T-cell (primary cell): ENCODE measurements at places on chromosomes 2 and 18.

DNA sequence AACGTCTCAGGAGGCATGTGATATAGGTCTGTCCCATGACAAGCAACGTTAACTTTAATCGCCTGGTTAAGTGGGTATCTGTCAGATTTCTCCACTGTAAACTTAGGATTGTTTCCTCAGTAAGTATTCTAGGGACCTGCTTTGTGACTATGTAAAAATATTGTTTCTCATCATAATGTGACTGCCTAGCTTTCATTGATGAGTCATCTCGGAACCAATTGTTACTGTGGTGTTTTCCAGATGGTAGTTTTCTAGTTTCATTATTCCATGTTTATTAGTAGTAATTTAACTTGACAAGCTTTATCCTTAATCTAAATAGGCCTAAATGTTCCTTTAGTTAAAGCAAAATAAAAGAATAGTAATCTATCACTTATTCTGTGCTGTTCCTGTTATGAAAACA is 28.2 kb upstream of the GATA6 start:
- no peak for DNase-seq

DNA sequence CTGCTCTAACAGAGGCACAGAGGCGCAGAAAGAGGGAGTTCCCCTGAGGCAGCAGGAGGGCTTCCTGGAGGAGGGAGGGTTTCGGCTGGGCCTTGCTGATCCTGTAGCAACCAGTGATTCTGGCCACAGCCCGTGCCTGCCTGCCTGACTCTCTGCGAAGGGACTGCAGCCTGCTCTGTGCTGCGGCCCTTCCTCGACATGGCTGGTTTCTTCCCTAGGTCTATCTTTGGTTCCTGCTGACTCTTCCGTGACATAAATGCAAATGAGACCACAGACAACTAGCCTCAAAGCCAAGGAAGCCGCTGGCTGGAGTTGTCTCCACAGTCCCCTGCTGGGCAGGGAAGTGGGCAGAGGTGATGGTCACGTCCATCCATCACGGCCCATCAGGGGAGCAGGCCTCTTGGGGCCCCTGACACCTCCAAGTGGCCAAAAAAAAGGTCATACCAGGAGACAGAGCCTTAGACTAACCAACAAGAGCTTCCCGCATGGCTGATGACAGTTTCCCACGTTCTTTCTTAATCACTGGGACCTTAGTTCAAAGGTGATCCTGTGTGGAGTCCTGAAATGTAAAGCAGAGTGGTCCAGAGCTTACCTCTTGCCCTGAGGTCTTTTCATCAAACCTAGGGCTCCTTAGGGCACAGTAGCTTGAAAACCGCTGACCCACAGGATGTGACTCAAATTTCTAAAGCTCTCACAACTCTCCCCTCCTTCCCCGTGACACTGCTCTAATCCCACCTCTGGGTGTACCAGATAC is 55.3 kb downstream of the HS1BP3 start:
- DNase-seq: no peak

DNA sequence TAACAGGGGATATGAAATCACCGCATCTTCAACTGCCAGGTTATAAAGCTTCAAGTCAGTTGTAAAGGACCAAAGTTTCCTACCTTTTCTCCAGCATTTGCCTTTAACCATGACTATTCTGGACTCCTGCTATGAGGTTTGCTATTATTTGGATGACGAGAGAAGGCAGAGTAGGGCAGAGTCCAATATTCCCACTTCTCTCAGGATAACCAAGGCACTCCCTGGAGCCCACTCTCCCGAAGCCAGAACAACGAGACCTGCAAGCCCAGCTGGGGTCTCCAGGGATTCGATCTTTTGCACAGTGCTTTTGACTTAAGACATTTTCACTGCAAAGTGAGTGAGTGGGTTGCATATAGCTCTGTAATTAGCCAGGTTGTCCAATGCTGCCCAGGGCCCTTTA is 77.1 kb upstream of the ZNF397 start:
- DNase-seq: no peak

- no peak for DNase-seq
These were observed 1183.2 kb upstream of the ACVR2A start for GRCh38 chr2:146661473-146662096.

DNA sequence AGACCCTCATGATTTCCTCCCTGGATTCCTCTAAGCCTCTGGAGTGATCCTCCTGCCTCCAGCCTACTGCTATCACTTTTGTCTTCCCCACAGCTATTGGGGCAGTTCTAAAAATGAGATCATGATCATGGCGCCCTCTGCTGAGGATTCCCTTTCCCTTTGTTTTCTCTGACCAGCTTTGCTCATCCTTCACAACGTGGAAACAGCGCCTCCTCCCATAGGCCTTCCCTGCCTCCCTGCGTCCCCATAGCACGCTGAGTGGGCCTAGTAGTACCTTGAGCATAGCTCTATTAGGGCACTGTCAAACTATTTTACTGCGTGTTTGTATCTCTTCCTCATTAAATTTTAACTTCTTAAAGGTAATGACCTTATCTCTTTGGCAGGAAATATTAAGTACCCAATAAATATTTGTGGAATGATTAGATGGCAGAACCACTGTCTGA is 207.0 kb upstream of the FANCL start:
- no peak for DNase-seq

DNA sequence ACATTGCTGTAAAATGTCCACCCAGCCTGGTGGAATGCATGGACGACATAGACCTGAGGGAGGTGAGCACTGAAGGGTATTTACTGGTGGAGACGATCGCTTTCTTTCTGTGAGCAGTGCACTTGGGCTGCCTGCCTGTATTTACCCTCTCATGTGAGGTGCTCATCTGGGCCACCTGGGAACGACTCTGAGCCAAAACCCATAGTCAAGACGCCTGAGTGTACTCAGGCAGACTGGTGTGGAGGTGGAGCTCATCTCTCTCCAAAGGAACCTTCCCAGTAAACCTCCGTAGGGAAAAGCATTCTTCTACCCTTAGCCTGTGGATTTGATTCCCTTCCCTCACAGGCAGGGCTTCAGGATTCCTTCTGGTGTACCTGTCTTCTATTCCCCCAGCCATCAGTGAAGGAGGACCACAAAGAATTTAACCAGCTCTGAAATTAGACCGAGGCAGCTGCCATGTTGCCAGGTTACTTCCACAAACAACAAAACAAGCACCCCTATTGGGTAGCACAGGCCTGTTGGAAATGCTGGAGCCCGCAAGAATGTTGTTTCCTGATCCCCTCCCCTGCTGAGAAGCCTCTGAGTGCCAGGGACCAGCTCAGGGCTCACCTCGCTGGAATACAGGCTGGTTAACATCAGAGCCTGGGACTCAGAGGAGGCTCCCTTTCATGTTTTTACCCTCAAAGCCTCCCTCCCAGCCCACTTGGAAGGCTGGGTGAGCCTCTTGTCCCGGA is 47.5 kb upstream of the TXNDC2 start:
- no peak for DNase-seq

DNA sequence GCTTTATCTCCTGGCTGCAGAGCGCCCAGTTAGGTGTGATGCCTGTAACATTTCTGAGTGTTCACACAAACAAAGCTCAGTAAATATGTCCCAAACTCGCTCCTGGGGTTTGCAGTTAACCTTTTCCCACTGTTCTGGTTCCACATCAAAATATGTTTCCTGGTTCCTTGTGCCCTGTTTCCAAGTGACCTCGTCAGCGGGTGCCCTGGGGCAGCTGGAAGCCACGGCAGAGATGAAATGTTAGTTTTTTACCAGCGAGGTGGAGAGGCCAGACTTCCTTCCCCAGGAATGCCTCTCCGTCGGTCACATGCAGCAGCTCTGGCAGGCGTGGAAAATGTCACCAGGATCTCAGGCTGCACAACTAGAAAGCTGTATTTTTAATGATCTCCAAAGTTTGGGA is 18.2 kb downstream of the NFATC1 start:
- DNase-seq: no peak

DNA sequence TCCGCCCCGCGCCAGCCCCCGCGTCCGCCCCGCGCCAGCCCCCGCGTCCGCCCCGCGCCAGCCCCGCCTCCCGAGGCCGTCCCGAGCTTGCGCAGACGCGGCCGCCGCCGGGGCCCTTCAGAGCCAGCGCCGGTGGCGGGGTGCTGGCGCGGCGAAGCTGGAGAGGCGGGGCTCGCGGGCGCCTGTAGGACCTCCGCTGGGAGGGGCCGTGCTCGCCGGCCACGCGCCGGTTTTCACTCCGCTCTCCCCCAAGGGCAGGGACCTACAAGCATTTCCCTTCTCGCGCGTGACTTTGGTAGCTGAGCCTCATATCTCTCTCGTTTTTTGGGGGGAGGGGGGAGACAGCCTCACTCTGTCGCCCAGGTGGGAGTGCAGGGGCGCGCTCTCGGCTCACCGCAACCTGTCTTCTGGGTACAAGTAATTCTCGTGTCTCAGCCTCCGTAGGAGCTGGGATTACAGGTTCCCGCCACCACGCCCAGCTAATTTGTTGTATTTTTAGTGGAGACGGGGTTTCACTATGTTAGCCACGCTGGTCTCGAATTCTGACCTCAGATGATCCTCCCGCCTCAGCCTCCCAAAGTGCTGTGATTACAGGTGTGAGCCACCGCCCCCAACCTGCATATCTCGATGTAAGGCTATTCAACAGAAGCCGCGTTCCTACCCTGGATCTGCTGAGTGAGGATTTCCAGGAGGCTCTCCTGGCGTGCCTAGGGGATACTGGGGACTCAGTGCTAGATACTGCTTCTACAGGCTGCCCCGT is at the start of gene ZNF514:
ZNF514 (minus strand) TSS at position 159 of the 760 bp plus-strand sequence. CDS start 6,595 bp downstream, outside the sequence.
- peak; percentile 76 for DNase-seq

- no peak for DNase-seq
These were observed 4.3 kb downstream of the TMEM127 start for GRCh38 chr2:96261328-96262003.

GRCh38 chr2:175872721-175873120 is 129.3 kb downstream of the LNPK start:
- DNase-seq: no peak

GRCh38 chr18:5841518-5841917 is 53.8 kb downstream of the TMEM200C start:
- DNase-seq: no peak

GRCh38 chr2:16818203-16818556 is 152.5 kb upstream of the CYRIA start:
- DNase-seq: no peak

DNA sequence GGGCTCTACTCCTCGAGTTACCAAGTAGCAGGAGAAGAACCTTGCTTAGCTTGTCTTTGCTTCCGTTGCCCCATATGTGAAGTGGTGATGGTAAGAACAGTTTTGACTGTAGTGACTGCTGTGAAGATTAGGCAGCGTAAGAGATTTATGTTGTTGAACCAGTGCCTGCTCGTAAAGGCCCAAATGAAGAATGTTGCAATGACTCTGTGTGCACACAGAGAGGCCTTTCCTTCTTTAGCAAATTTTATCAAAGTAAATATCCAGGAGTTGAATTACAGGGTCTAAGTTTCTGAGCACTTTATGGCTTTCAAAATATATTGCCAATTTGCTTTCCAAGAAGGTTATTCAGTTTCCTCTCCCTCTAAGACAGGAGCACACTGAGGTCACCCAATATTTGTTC is 14.5 kb downstream of the NTSR2 start:
- DNase-seq: no peak

DNA sequence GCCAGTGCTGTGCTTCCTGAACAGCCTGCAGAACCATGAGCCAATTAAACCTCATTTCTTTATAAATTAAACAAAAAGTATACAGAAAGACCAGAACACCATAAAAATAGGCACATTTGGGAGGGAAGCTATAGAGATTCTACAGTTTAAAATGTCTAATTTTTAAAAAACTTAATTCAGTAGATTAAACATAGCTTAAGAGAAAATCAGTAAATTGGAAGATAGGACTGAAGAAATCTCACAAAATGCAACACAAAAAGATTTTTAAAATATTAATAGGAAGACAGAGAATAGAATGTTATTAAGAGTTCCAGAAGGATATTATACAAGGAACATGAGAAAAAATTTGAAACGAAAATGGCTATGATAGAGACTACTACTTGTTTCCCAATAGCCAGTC is 90.5 kb upstream of the SPTBN1 start:
- DNase-seq: no peak

DNA sequence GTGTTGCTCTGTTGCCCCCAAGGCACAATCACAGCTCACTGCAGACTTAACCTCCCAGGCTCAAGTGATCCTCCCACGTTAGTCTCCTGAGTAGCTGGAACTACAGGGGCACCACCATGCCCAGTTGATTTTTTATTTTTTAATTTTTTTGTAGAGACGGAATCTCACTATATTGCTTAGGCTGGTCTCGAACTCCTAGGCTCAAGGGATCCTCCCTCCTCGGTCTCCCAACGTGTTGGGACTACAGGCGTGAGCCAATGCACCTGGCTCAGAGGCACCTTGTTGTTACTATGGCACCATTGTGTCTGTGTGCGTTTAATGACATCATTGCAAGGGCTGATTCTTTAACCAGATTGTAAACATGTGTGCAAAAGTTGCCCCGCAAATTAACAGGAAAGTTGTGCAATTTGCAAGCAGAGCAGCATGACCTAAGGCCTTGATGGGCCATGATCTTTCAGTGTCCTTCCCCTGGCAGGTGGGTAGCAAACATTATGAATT is 22.6 kb downstream of the TCF23 start:
- DNase-seq: no peak

DNA sequence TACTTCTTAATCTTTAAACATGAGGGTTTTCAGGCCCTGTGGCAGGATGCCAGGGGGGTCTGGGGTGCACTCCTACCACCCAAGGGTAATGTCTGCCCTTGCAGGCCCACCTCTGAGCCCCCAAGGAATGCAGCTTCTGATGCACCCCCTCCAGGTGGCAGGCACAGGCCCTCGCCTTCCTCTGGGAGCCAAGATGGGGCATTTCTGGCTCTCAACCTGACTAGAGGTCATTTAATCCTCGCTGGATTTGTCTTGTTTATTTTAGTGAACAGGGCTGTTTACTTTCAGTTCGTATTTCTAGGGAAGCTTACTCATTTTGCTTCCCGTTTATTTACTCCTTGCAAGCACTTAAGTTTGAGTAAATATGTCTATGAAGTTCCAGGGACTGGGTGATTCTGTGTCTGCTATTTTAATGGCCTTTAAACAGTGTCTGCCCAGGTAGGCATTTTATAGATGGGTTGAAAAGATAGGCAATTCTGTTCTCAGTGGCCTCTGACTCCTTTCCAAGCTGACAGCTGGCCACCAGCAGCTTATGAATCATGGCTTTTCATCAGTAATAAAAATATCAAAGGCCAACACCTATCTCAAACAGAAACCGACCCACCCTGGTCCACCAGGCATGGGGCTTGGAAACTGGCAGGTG is 11.1 kb upstream of the DNPEP start:
- DNase-seq: no peak

- DNase-seq: no peak
These were observed 13.8 kb upstream of the ZFP36L2 start for GRCh38 chr2:43239981-43240765.

GRCh38 chr2:199186301-199186751 is 271.4 kb downstream of the SATB2 start:
- no peak for DNase-seq

GRCh38 chr2:101419096-101419663 is 31.9 kb upstream of the CREG2 start:
- peak; percentile 36 for DNase-seq
